ENCODE measurements at places on chromosomes 13 and 19. TPM values are rescaled to one million over a fixed set of nuclear protein-coding genes. Genes with fewer than 3 reads are reported as not detected.

Gene ZNF302
- 10.1 TPM for polyA plus RNA-seq

Gene CRLF1
- 15.9 TPM for polyA plus RNA-seq

Gene MYBPC2
- polyA plus RNA-seq: 0.10 TPM

Gene TNFRSF19
- polyA plus RNA-seq: 1.3 TPM

Gene ZBTB32
- 0.46 TPM for polyA plus RNA-seq

Gene ZNF865
- polyA plus RNA-seq: 6.1 TPM

Gene KCNRG
- polyA plus RNA-seq: 0.38 TPM

Gene NANOS3
- not detected for polyA plus RNA-seq

Gene CTXN1
- polyA plus RNA-seq: 7.7 TPM

Gene OR1M1
- not detected for polyA plus RNA-seq

Gene SIGLEC12
- 0.10 TPM for polyA plus RNA-seq

Gene SMIM44
- not detected for polyA plus RNA-seq

Gene CDK8
- 14.7 TPM for polyA plus RNA-seq

Gene FLT1
- polyA plus RNA-seq: 3.2 TPM

Gene ZNF534
- not detected for polyA plus RNA-seq

Gene MED16
- polyA plus RNA-seq: 54.7 TPM

Gene C1QTNF9B
- polyA plus RNA-seq: not detected

Gene SELENOW
- 496 TPM for polyA plus RNA-seq

Gene ABCC4
- polyA plus RNA-seq: 1.5 TPM

Gene CKM
- 58.5 TPM for polyA plus RNA-seq

Gene SLITRK6
- polyA plus RNA-seq: 0.25 TPM

Gene GMIP
- 10.3 TPM for polyA plus RNA-seq

Gene CCDC70
- not detected for polyA plus RNA-seq

Gene TSKS
- not detected for polyA plus RNA-seq

Gene GPC5
- polyA plus RNA-seq: not detected

Gene SKA3
- polyA plus RNA-seq: 0.76 TPM

Gene SYCN
- 1.9 TPM for polyA plus RNA-seq

Gene KLK15
- not detected for polyA plus RNA-seq

Gene LILRA2
- 0.20 TPM for polyA plus RNA-seq

Gene UHRF1
- polyA plus RNA-seq: 3.8 TPM

Gene FAM83E
- 62.5 TPM for polyA plus RNA-seq

Gene PTH2
- polyA plus RNA-seq: not detected

Gene ZNF649
- 7.5 TPM for polyA plus RNA-seq

Gene CGB5
- not detected for polyA plus RNA-seq

Gene CEACAM4
- not detected for polyA plus RNA-seq

Gene SULT2A1
- 8.5 TPM for polyA plus RNA-seq

Gene F2RL3
- polyA plus RNA-seq: 3.0 TPM

Gene ZNF99
- not detected for polyA plus RNA-seq

Gene CCDC194
- not detected for polyA plus RNA-seq

Data from stomach (tissue), 19 donors.